Transverse colon (tissue), 4 donors: ENCODE measurements at places on chromosomes 7 and 10. TPM values are rescaled to one million over a fixed set of nuclear protein-coding genes. Genes with fewer than 3 reads are reported as not detected.

- no peak for DNase-seq
Measured at GRCh38 chr10:121485436-121486139, 112.7 kb downstream of the FGFR2 start.

DNA sequence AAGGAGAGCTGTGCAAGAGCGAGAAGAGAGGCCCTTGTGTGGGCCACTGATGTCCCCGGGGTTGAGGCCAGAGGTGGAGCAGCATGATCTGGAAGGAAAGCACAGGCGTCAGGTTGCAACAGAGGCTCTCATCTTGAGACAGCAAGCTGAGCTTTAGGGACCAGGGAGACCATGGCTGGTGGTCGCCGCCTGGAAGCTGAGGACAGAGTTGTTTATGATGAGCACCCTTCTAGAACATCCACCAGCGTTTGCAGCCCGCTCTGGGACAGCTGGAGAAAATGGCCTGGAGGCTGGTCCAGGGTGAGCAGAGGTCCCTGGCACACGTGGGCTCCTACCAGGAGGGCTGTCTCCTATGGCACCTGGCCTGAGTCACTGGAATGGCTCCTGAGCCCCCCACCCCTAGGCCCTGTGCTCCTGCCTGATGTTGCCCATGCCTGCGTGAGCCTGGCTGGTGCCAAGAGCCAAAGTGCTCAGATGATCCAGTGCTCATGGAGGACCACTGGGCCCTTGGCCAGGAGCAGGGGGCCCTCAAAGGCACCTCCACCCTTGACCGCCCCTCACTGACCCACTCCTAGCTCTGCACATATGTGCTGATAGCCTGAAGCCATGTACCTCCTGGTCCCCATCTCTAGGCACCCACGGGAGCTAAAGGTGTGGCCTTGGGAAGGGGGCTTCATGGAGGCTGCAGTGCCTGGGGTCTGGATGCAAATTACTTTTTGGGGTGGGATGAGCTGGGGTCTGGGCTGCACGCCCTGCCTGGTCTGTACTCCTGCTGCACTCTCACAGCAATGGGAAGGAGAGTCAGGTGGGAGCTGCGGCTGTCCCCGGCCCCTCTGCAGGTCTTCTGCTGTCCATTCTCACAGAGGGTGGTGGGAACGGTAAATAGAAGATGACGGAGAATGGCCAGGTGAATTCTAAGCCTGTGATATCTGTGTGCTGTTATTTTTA, 40.1 kb upstream of the RET start:
- DNase-seq: no peak

GRCh38 chr10:32337350-32337749, 9.6 kb downstream of the EPC1 start:
- no peak for DNase-seq

The ASAH2 gene
- total RNA-seq: 0.40 TPM
